ENCODE measurements at places on chromosomes 16 and 17.

- no peak for DNase-seq
These were observed 705 bp upstream of the CDRT4 start for GRCh38 chr17:15468126-15468525.

DNA sequence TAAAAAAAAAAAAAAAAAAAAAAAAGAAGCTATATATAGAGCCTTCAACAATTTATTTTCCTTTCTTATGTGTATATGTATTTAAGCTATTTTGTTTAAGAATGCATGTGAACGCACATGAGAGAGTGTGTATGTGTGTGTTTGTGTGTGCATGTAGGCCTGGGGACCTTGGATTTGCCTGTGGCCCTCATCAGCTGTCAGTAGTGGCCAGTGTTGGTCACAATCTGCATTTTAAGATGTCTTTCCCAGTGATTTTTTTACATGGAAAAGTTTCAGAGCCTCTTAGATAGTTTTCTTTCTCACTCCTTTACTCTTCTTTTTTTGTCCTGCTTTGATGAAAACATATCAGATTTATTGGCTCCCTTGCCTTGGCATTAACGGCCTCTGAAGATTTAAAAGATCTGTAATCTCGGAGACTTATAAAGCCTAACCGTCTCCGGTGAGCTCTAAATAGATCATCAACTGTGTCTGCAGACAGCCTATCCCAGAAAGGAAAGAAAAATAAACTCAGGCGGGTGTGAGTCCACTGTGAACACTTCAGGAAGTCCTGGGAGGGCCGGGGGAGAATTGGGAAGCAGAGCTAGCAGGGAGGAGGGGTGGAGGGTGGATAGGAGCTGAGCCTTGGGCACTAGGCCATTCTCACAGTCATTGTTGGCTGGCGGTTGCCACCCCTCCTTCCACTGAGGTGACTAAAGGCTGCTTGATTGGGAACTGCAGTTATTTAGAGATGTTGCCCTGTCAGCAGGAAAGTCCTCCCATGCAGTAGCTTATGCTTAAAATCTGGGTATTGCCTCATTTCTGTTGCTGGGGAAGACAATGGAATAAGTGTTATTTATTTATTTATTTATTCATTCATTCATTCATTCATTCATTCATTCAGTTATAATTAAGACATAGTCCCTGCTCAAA is 86.8 kb downstream of the WWP2 start:
- no peak for DNase-seq

DNA sequence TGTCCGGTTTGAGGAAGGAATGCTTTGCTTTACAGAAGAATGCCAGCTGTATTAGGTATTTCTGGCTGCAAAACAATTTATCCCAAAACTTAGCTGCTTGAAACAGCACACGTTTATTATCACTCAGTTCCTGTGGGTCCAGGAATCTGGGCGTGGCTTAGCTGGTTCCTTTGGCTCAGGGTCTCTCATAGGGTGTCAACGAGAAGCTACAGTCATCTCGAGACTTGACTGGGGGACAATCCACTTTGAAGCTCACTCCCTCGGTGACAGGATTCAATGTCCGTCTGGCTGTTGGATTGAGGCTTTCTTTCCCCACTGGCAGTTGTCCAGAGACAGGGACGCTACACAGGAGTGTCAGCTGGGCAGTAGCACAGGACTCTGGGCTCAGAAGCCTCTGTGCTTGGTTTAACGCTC is 9.6 kb upstream of the RHBDF2 start:
- DNase-seq, result no peak

DNA sequence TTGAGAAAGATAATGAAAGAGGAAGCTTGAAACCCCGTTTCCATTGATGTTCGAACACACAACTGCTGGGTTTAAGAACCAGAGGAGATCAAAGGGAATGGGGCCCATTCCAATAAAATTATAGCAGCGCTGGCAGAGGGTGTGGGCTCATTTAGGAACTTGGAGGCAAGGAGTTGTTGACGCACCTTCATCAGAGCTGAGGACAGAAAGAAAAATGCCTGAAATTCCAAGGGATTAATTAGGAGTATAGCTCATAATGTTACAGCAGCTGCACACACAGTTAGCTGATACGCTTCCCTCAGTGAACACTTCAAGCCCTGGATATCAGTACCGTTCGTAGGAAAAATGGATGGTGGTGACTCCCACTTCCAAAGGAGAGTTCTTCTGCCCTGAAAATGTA is 127.2 kb downstream of the AXIN2 start:
- no peak for DNase-seq
